ENCODE measurements at places on chromosomes 1 and 21. TPM values are rescaled to one million over a fixed set of nuclear protein-coding genes. Genes with fewer than 3 reads are reported as not detected.

ABCG1 gene
- total RNA-seq, result 45.1 TPM

PGLYRP3 gene
- total RNA-seq, result not detected

TMEM200B gene
- 10.8 TPM for total RNA-seq

TFB2M gene
- total RNA-seq, result 22.8 TPM

S100A3 gene
- total RNA-seq, result 3.2 TPM

CFHR3 gene
- 0.72 TPM for total RNA-seq

ZNF669 gene
- total RNA-seq, result 7.2 TPM

TTLL7 gene
- 3.1 TPM for total RNA-seq

BMP8A gene
- total RNA-seq, result 2.0 TPM

GPR37L1 gene
- total RNA-seq, result not detected

GPR25 gene
- total RNA-seq, result not detected

DIO1 gene
- not detected for total RNA-seq

SHISA4 gene
- 11.8 TPM for total RNA-seq

PLEKHN1 gene
- total RNA-seq, result not detected

C1orf141 gene
- total RNA-seq, result not detected

FCGR1A gene
- total RNA-seq, result 63.8 TPM

ETNK2 gene
- 13.9 TPM for total RNA-seq

RXFP4 gene
- total RNA-seq, result not detected

Measured in omental fat pad (tissue), 4 donors.